A549 treated with Hydrocortisone at 1 μM for 4 hours (cell line): ENCODE measurements at places on chromosomes 1 and 21. TPM values are rescaled to one million over a fixed set of nuclear protein-coding genes. Genes with fewer than 3 reads are reported as not detected.

The CYP4B1 gene
- total RNA-seq: 0.09 to 0.10 TPM (median 0.10 TPM) in 3 of 5 replicates, not detected in the others

The CELA2B gene
- total RNA-seq: 0.14 TPM in 1 of 5 replicates, not detected in the others

The COL9A2 gene
- 0.09 to 0.31 TPM (median 0.20 TPM) in 5 replicates for total RNA-seq

The HMGCL gene
- total RNA-seq: 13.2 to 14.6 TPM (median 13.6 TPM) in 5 replicates

The CHI3L2 gene
- 0.25 to 1.1 TPM (median 0.44 TPM) in 5 replicates for total RNA-seq

The TMEM240 gene
- total RNA-seq: 0.24 to 0.70 TPM (median 0.38 TPM) in 4 of 5 replicates, not detected in the other

The MYCL gene
- 1.1 to 1.6 TPM (median 1.4 TPM) in 5 replicates for total RNA-seq

The FHL3 gene
- total RNA-seq: 9.1 to 10.9 TPM (median 9.6 TPM) in 5 replicates

The C1orf141 gene
- not detected in 5 replicates for total RNA-seq

The GABRD gene
- total RNA-seq: 0.39 to 0.83 TPM (median 0.46 TPM) in 5 replicates

The OLIG1 gene
- not detected in 5 replicates for total RNA-seq

The LINGO4 gene
- not detected in 5 replicates for total RNA-seq

The MPL gene
- total RNA-seq: 0.17 to 0.22 TPM (median 0.21 TPM) in 3 of 5 replicates, not detected in the others

The AMY2B gene
- 0.45 to 0.68 TPM (median 0.49 TPM) in 5 replicates for total RNA-seq

The SETDB1 gene
- 21.9 to 29.0 TPM (median 22.2 TPM) in 5 replicates for total RNA-seq

The LMOD1 gene
- not detected in 5 replicates for total RNA-seq

The AKR7A2 gene
- 34.9 to 51.7 TPM (median 50.3 TPM) in 5 replicates for total RNA-seq

The S1PR1 gene
- total RNA-seq: 0.03 to 0.22 TPM (median 0.14 TPM) in 5 replicates

The FAM72D gene
- total RNA-seq: 4.7 to 7.7 TPM (median 5.8 TPM) in 5 replicates

The KIAA0040 gene
- 0.80 to 0.98 TPM (median 0.95 TPM) in 5 replicates for total RNA-seq

The MATN1 gene
- 0.03 to 0.12 TPM (median 0.10 TPM) in 3 of 5 replicates, not detected in the others for total RNA-seq

The EVA1C gene
- total RNA-seq: 45.0 to 61.1 TPM (median 53.3 TPM) in 5 replicates

The OR10Z1 gene
- not detected in 5 replicates for total RNA-seq

The TRIM45 gene
- total RNA-seq: 0.70 to 1.4 TPM (median 1.2 TPM) in 5 replicates

The OR4F29 gene
- not detected in 5 replicates for total RNA-seq

The S100A3 gene
- 107 to 126 TPM (median 115 TPM) in 5 replicates for total RNA-seq

The GCSAML gene
- not detected in 5 replicates for total RNA-seq

The GBP6 gene
- total RNA-seq: not detected in 5 replicates

The ERICH3 gene
- total RNA-seq: not detected in 5 replicates

The TEDDM1 gene
- total RNA-seq: not detected in 5 replicates

The CDC20 gene
- total RNA-seq: 182 to 204 TPM (median 198 TPM) in 5 replicates

The LAMC1 gene
- total RNA-seq: 84.0 to 143 TPM (median 107 TPM) in 5 replicates

The RGS8 gene
- not detected in 5 replicates for total RNA-seq

The RUNX3 gene
- total RNA-seq: 4.2 to 5.5 TPM (median 5.4 TPM) in 5 replicates

The RGS4 gene
- total RNA-seq: 0.05 TPM in 1 of 5 replicates, not detected in the others

The CTBS gene
- 5.2 to 7.0 TPM (median 5.8 TPM) in 5 replicates for total RNA-seq

The CHRNB2 gene
- 0.29 to 0.54 TPM (median 0.43 TPM) in 5 replicates for total RNA-seq

The PTGFRN gene
- 12.5 to 15.7 TPM (median 13.2 TPM) in 5 replicates for total RNA-seq

The REN gene
- 0.07 to 0.09 TPM in 2 of 5 replicates, not detected in the others for total RNA-seq

The FAM78B gene
- 0.24 to 0.39 TPM (median 0.34 TPM) in 5 replicates for total RNA-seq

The S100A7A gene
- not detected in 5 replicates for total RNA-seq

The ERRFI1 gene
- 189 to 265 TPM (median 226 TPM) in 5 replicates for total RNA-seq

The TCHHL1 gene
- not detected in 5 replicates for total RNA-seq

The TP53BP2 gene
- 20.9 to 35.2 TPM (median 25.6 TPM) in 5 replicates for total RNA-seq

The GPR25 gene
- not detected in 5 replicates for total RNA-seq

The SYDE2 gene
- total RNA-seq: 0.54 to 1.2 TPM (median 1.0 TPM) in 5 replicates

The MAN1C1 gene
- 0.35 to 0.77 TPM (median 0.44 TPM) in 5 replicates for total RNA-seq

The HPCAL4 gene
- total RNA-seq: 0.14 to 0.39 TPM (median 0.22 TPM) in 5 replicates

The PDZK1 gene
- total RNA-seq: 0.59 to 1.2 TPM (median 0.90 TPM) in 5 replicates

The LCE1D gene
- not detected in 5 replicates for total RNA-seq

The KCNH1 gene
- total RNA-seq: 2.0 to 2.8 TPM (median 2.2 TPM) in 5 replicates

The CAPN9 gene
- not detected in 5 replicates for total RNA-seq

The KIF2C gene
- 35.7 to 45.5 TPM (median 37.0 TPM) in 5 replicates for total RNA-seq

The LRRC38 gene
- 0.05 to 0.08 TPM in 2 of 5 replicates, not detected in the others for total RNA-seq
